ENCODE measurements at places on chromosomes 5 and 9.

DNA sequence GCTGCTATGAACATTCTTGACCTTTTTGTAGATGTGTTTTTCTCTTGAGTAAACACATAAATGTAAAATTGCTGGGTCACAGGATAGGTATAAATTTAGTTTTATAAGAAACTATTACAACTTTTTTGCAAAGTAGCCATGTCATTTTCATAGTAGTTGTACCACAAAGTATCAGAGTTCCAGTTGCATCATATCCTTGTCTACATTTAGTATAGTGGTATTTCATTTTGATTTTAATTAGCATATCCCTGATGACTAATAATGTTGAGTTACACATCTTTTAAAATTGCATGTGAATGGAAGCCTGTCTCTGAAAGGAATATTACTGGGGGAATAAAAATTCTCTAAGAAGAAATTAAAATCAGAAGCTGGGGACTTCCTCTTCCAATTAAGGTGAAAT lies 85.4 kb downstream of the TMEM161B start:
- DNase-seq = no peak

- no peak for DNase-seq
Observed at GRCh38 chr5:167296066-167296465, 995.4 kb upstream of the WWC1 start.

DNA sequence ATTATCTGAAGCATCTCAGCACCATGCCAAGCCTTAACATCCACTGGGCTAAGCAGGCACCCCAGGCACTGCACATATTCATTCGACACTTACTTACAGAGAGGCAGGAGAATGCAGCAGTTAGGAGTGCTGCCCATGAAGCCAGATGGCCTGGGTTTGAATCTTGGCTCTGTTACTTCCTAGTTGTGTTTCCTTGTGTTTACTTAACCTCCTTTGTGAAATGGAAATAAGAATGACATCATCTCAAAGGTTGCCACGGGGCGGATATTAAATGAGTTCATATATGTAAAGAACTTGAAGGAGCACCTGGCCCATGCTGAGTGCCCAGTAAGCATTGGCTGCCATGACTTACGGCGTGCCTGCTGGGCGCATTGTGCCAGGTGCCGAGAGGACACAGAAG lies 565.2 kb downstream of the CDK5RAP2 start:
- no peak for DNase-seq

DNA sequence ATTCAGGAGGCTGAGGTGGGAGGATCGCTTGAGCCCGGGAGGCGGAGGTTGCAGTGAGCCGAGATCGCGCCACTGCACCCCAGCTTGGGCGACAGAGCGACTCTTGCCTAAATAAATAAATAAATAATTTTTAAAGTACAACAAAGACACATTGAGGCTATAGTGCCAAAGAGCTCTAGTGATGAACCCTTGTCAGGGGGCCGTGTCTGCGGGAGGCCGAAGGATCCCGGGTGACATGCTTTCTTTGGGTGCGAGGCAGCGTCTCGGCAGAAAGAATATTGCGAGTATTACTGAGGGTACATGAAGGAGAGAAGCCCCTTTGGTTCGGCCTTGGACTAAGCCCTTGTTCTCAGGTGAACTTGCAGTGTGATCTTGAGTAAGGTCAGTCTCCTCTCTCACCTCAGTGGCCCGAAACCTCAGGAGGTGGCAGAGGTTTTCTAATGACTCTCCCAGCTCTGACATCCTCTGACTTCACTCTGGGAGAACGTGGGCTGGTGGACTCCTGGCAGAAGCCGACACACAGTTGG lies 397 bp upstream of the RECK start:
- no peak for DNase-seq

GRCh38 chr9:121709798-121710197 lies 58.4 kb downstream of the DAB2IP start:
- no peak for DNase-seq

GRCh38 chr5:68172314-68172713 lies 43.2 kb upstream of the PIK3R1 start:
- DNase-seq = no peak

- DNase-seq = no peak
Observed at GRCh38 chr5:86679949-86680348, 62.2 kb downstream of the COX7C start.

Data from amniotic stem cell (primary cell).